ENCODE measurements at places on chromosomes 2 and 18.

- no peak for DNase-seq
Observed at GRCh38 chr2:191646163-191646902, 31.6 kb upstream of the NABP1 start.

GRCh38 chr18:66734451-66734850, 130.6 kb upstream of the CDH19 start:
- DNase-seq = no peak

DNA sequence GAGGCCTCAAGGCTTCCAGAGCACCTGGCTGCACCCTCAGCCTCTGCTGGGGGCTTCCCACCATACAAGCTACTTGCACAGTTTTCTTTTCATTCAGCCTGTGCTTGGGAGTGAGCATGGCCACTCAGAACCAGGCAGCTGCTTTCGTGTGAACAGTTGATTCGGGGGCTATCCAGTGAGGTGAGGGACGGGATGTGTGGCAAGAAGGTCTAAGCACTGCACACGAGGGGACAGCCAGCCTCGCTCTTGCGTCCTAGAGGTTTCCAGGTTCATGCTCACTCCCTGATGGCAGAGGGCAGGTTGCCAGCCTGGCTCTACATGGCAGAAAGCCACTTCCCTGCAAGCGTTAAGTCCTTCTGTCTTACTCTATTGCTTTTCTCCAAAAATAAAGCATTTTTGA, 146.2 kb downstream of the MBP start:
- no peak for DNase-seq

GRCh38 chr18:78721981-78722380, 257.6 kb upstream of the SALL3 start:
- no peak for DNase-seq

DNA sequence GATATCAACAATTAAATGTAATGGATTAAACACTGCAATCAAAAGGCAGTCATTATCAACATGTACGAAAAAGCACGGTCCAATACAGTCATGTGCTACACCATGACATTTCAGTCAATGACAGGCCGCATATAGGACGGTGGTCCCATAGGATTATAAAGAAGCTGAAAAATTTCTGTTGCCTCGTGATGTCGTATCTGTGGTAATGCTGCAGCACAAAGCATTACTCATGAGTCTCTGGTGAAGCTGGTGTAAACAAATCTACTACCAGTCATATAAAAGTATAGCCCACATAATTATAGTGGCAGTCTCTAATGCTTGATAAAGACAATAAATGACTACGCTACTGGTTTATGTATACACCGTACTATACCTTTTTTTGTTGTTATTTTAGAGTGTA, 58.4 kb downstream of the RABL2A start:
- no peak for DNase-seq

DNA sequence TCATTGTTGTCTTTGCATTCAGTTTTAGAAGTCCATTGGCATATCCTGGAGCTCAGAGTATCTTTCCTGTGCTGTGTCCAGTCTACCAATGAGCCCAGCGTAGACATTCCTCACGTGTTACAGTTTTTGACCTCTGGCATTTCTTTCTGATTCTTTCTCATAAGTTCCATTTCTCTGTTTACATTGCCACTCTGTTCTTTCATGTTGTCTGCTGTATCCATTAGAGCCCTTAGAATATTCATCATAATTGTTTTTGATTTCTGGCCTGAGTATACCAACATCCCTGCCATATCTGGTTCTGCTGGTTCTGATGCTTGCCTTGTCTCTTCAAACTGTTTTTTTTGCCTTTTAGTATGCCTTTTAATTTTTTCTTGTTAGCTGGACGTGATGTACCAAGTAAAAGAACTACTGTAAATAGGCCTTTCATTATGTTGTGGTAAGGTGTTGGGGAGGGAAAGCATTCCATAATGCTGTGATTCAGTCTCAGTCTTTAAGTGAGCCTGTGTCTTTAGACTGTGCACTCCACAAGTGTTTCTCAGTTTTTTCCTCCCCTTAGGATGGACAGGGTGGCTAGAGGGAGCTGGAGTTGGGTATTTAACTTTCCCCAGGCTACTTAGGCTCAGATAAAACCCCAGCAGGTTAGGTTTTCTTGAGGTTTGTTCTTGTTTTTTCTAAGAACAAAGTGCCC, 35.6 kb downstream of the CEP192 start:
- DNase-seq = no peak

GRCh38 chr2:71702071-71702970, 249.0 kb downstream of the DYSF start:
- no peak for DNase-seq

GRCh38 chr2:216714376-216714775, 19.0 kb upstream of the IGFBP5 start:
- DNase-seq = no peak

DNA sequence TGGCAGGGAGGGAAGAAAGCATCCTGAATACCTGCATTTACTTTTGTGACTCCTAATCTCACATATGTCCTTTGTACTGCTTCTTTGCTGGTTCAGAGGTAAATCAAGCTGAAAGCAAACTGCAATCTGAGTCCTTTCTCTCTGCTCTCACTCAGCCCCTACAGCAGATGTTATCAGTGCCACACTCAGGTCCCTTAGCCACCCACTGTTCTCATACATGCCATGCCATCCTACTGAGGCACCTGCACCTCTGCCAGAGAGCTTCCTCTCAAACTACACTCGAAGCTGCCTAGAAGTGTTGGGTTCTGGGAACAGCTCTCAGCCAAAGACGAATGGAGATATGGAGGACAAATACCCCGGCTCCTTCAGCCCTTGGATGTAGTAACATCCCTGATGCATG, 244.5 kb downstream of the TXNL1 start:
- no peak for DNase-seq

- DNase-seq = no peak
Observed at GRCh38 chr2:75822336-75822735, 111.6 kb upstream of the GCFC2 start.

GRCh38 chr2:235113854-235114253, 162.0 kb downstream of the SH3BP4 start:
- DNase-seq = no peak

- no peak for DNase-seq
Observed at GRCh38 chr2:169066897-169067296, 2.5 kb upstream of the DHRS9 start.

- no peak for DNase-seq
Observed at GRCh38 chr2:235160281-235160810, 208.5 kb downstream of the SH3BP4 start.

DNA sequence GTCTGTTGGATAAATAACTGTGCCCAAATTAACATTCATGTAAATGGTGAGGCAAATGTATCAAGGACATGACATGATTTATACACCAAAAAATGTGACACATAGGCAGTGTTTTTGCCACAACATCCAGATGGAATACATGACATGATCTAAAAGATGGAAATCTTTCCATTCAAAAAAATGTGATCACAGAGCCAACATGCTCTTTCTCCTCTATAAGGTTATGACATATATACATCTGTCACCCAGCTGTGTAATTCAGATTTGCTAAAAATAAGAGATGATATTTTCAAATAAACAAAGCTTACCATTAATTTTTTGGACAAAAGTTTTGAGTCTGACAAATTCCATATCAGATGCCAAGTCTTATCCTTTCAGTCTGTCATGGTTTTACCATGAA, 95.5 kb upstream of the COL3A1 start:
- no peak for DNase-seq

DNA sequence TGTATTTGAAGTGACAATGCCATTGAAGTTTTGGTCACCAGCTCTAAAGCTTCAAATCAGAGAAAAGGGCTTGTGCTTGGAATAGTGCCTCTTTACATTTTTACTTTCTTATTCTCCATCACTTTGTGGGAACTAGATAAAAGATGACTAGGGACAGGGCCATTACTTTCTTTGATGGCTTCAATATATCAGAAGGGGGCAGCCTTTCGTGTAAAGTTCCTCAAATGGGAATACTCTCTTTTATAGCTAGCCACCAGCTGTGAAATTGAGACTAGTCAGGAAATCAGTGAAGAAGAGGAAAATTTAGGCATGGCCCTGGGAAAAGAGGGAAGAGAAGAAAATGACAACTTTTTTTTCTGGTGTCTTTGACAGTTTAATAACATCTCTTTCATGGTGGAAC, 242.5 kb downstream of the DCC start:
- DNase-seq = no peak

- no peak for DNase-seq
Observed at GRCh38 chr2:188693111-188693510, 281.1 kb upstream of the COL3A1 start.

- DNase-seq = no peak
Observed at GRCh38 chr2:112055730-112056625, 909 bp downstream of the TMEM87B start.

DNA sequence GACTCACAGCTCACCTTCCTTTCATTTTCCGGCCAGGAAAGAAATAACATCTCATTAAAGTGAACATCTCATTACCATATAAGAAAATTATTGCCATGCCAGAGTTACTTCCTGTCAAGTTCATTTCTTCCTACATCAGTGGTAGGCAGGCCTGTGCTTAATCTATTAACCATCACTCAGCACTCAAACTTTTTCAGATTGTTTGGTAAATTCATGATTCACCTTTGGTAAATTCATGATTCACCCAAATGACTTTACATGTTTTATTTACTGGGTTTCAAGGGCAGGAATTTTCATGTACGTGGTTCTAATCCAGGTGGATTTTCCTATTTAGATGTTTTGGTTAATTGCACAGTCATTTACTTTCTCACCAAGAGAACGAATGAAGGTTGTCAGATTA, 116.5 kb downstream of the CSRNP3 start:
- DNase-seq = no peak

DNA sequence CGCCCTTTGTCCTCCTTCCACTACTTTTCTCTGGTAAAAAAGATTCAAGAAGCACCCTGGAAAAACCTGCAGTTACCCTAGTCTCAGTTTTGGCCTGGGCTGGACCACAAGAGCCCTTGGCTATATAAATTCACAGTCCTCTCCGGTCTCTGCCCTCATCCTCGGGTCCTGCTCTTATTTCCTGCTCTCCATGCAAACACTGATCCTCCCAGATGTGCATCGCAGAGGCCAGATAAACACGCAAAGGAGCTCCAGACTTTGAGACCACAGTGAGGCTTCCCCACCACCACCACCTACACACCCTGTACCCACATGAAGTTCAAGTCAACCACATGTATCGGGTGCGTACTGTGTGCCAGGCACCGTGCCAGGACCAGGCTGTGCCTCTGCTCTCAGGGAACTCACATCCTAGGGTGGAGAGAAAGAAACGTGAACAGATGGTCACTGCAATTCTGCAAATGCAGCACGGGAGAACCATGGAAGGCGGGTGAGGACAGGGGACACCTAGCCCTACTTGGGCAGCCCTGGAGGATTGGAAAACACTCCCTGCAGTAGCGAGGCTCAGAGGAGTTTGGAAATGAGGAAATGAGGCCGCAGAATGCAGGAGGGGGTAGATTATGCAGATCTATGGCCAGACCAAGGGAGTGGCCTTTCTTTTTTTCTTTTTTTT, 7.4 kb downstream of the CTDSP1 start:
- DNase-seq = no peak

DNA sequence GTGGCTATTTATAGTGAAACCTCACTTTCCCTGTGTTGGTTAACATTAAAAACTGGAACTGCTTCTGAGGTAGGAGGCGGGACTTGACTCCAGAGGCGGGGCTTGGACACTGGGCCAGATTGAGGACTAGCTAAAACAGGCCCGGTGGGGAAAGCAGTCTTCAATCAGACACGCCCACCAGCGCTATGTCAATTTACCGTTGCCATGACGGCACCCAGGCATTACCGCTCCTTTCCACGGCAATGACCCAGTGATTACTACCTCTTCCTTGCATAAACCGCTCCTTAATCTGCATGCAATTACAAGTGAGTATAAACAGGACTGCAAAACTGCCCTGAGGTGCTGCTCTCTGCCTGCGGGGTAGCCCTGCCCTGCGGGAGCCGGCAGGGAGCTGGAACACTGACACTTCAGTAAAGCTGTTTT, 35.3 kb downstream of the LRRFIP1 start:
- DNase-seq = peak; percentile 21

DNA sequence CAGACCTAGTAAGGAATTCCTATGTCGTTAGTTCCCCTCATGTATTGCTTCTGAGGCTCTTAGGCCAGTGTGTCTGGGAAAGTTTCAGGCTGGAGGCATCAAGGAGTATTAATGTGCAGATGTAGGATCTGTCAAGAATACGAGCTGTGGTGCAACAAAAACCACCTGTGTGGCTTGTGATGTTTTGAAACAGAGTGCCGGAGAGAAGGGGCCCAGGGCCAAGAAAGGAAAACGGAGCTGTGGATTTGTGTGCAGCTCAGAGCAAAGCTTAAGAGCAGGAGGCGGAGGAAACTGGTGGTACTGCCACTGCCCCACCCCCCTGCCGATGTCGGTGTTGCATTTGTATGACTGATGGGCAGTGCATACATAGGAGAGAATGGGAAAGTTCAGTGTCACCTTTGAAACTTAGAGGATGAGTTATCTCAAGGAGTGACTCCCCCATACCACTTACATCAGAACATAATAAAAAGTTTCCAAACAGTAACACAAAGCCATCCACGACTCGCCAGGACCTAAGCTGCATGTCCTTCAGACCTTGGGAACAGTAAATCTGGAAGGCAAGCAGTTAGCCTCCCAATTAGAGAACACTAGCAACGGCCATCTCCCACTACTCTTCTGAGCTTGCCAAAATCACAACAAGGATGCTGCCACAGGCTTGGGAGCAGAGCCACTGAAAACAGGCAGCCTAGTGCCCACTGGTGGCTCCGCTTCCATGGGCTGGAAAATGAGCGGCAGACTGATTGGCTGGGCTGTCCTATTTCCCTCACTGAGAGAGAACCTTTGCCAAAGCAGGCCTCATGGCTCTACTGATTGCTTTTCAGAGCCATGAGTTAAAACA, 152.7 kb upstream of the NT5C1B start:
- DNase-seq = no peak

- DNase-seq = no peak
Observed at GRCh38 chr2:170493426-170494097, 221.6 kb upstream of the SP5 start.

DNA sequence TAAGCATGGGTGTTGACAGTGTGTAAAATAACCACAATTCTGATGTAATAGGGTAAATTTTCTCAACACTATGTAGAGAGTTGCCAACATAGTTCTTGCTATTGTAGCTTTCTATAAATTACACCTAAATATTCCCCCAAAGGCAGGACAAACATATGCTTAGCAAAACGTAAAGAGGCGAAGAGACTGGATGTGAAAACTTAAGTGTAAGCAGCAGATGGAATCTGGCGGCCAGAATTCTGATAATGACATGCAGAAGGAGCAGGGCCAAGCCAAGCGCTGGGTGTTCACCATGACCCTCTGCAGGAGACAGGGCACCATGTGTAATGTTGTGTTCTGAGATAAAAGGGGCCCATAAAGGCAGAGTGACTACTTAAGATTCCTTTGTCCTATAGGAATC, 105.2 kb upstream of the ZNF521 start:
- DNase-seq = no peak

GRCh38 chr2:100784681-100785080, 35.3 kb upstream of the NPAS2 start:
- DNase-seq = no peak

- DNase-seq = no peak
Observed at GRCh38 chr18:7566244-7566566, 911 bp upstream of the PTPRM start.

- no peak for DNase-seq
Observed at GRCh38 chr2:147097747-147098146, 747.1 kb upstream of the ACVR2A start.

Measured in activated CD4-positive, alpha-beta T cell treated with anti-CD3 and anti-CD28 coated beads, Interleukin-2, amount 50 U/mL, for 24 hours (primary cell).